CD4-positive, alpha-beta T cell (primary cell): ENCODE measurements at places on chromosomes 3 and 15. TPM values are rescaled to one million over a fixed set of nuclear protein-coding genes. Genes with fewer than 3 reads are reported as not detected.

DNA sequence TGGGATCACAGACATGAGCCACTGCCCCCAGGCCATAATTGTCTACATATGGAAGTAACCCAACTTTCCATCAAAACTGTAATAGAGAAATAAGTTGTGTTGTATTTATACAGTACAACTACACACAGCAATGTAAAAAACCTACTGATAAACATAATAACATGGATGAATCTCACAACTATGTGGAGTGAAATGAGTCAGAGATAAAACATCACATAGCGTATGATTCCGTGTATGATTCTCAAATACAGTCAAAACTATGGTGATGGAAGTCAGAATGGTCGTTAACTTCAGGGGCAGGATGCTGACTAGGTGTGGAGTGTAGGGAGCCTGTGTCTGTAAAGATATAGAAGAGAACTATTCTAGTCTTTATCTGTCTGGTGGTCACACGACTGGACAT is 332.7 kb upstream of the SLCO3A1 start:
- DNase-seq, result no peak

DNA sequence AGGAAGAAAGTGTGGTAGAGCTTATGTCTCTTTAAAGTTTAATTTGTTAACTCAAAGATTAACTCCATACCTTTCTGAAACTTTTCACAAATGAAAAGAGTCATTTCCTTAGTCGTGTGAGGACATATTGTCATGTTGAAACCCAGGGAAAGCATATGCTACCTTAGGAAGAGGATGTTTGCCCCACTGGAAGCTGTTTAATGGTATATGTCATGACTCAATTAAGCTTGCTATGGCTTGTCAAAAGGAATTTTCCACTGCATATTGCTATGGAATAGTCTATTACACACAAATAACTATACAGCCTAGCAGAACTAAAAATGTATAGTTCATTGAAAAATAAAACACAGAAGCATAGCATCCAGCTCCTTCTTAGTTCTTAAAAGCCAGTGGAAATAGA is 69.9 kb downstream of the NSUN3 start:
- DNase-seq, result no peak

- DNase-seq, result no peak
Measured at GRCh38 chr3:80187981-80188380, 420.2 kb upstream of the ROBO1 start.

DNA sequence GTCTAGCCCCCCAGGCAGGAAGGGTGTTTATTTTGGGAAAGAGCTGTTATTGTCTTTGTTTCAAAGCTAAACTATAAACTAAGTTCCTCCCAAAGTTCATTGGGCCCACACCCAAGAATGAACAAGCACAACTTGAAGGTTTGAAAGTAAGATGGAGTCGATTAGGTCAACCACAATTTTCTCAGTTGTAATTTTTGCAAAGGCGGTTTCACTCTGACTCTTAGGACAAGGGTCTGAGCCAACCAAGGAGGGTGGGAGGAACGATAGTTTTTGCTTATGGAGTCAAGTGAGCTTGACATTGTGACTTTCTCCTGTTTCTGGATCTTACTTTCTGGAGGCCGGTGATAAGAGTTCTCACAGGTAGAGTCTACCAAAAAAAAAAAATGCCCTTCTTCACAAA is 5.8 kb upstream of the ZNF770 start:
- DNase-seq, result no peak

MOBP gene
- not detected for total RNA-seq

TTC23 gene
- total RNA-seq, result 0.81 TPM
